ENCODE measurements at places on chromosomes 12 and 14.
A peak's percentile ranks its signal among the peaks of the same experiment; 100 is the strongest.

GRCh38 chr14:33065634-33066033 lies 127.0 kb downstream of the NPAS3 start:
- DNase-seq = no peak

GRCh38 chr12:97474987-97475386 lies 12.4 kb downstream of the RMST start:
- no peak for DNase-seq

DNA sequence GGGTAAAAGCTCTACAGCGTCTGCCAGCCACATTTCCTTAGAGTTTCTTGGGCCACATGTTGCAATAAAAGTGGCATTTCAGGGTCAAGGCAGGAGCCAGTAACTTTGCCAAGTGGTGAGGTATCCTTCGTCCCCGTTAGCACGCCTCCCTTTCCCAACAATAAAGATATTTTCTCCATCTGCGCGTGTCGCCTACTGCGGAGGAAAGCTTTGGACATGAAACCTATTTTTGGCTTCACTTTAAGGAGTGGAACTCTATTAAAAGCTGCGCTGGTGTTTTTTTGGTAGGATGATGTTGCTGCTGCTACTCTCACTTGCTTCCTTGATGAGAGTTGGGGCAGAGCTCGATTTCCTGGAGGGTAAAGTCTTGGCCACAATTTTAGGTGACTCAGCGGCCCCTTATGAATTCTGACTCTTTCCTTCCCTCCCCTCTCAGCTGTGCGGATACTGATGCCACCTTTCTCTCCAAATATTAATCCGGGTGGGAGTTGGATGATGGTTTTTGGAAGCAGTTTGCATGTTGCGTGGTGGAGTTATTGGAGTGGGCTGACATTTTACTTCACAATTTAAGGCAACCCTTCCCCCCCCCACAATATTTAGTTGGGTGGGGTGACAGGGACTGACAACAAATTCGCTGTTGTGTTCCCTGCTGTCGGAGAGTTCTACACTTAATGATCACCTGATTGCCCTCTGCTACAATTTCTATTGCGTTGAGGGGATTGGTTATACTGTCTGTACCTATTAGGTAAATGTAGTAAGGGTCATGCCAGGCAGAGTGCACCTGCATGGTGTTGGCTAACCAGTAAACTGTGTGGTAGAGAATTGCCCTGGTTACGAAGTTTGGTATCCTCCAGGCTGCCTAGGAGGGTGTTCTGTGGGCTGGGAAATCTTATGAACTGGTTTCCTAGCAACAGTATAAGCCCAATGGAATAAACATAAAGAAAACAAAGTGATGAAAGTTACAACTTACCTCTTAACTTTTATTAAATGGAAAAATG lies 1.1 kb downstream of the CCDC91 start:
- DNase-seq = peak; percentile 75

GRCh38 chr12:130161261-130162243 lies 712 bp upstream of the FZD10 start:
- no peak for DNase-seq

- no peak for DNase-seq
These were observed 17.2 kb upstream of the FBLN5 start for GRCh38 chr14:91964724-91965123.

- peak; percentile 35 for DNase-seq
These were observed 164.6 kb upstream of the SLC16A7 start for GRCh38 chr12:59431266-59431665.

DNA sequence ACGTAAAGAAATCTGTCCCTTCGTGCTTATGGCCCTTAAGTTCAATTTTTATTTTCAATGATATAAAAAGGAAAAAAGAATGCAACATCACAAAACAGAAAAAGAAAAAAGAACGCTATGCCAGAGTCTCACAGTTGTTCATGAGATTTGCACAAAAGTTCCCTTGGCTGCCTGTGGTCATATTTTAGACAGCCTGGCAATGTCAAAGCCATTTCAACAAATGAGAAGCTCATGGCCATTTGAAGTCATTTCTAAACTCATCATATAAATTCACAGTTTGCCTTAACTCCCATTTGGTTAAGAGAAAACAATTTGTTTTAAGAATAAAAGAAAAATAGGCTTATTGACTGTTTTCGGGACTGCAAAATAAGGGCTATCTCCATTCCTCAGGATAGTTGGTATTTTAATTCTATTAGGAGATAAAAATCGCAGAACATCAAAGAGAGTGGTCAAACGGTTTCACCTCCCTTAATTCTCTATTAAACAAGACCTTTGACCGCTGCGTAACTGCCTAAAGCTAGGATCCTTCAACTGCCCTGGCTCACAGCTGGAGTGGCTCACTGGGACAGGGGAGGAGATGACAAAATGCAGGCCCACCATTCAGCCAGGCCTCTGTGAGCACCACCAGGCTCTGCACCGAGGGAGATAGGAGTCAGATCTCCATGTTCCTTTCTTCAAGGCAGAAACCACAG lies 119.2 kb upstream of the DAAM1 start:
- no peak for DNase-seq

GRCh38 chr12:130084359-130084758 lies 77.9 kb upstream of the FZD10 start:
- no peak for DNase-seq

DNA sequence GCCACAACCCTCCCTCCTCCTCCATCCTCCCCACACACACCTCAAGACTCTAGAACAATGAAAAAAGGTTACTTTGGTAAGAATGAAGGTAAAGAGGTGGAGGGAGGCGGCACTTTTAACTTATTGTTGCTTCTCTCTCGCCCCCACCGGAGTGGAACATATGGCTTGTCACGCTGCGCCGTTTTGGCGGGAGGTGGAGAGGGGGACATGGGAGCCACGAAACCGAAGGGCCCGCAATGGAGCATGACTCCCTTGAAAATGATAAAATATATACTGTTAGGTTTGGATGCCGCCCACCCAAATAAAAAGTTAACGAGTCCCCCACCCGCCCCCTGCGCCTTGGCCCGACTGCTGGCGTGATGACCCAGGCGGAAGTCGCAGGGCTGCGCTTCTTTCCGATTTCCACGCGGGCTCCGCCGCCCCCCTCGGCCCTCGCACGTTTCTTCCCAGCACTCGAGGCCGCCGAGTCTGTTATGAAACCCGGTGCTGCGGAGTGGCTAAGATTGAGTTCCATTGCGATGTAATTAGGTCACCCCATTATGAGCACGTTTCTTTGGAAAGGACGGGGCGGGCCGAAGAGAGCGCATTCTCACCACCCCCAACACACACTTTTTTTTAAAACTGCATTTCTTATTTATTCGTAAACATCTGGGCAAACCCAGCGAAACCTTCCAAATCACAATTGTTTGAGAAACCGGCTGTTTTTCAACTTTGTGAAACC lies 1.4 kb upstream of the ZFP36L1 start:
- peak; percentile 71 for DNase-seq

GRCh38 chr12:109878247-109878625 lies 2.1 kb downstream of the GLTP start:
- DNase-seq = no peak

DNA sequence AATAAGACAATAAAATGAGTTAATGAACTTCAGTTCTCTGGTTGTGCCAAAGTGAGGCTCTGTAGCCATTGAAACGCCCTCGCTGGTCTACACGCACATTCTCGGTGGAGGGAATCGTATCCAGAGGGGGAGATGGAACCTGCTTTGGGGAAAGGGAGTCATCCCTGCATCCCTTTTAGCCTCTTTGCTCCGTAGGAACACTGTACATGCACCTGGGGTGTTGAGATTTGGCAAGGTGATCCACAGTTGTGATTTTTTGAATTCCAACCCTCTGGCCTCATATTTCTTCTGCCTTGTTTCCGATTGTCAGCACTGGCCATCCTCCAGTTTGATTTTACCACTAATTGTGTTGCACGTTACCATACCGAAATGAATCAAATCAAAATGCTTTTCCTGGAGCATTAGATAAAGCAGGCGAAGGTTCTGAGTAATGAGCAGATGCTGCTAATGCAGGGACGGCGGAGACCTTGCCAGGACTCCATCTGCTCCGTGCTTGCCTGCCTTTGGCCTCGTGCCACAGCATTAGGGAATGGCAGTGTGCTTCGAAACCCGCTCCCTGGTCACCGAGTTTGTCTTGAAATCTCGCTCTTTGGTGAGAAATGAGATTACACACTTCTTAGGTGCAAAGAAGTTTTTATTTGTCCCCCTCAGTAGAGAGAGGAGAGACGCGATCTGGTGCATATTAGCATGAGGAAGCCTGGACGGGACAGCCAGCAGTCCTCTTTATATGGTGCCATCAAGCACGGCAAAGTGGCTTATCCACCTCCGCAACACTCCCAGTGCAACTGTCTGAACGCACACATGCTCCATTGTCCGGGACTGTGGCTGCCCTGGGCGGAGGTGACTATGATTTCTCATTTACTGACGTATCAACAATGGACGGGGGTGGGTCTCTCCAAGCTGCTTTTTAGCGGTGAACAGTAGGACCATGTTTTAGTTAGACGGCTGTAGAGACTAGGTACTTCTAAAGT lies 59.1 kb downstream of the FBXW8 start:
- no peak for DNase-seq

DNA sequence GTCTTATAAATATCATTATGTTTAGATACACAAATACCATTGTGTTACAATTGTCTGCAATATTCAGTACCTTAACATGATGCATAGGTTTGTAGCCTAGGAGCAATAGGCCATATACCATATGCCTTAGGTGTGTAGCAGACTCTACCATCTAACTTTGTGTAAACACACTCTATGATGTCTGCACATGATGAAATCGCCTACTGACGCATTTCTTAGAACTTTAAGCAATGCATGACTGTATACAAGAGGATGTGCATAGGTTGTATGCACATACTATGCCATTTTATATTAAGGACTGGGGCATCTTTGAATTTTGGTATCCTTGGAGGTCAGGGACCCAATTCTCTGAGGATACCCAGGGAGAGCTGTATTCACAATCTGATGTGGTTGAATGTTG lies 10.1 kb upstream of the BTG1 start:
- no peak for DNase-seq

DNA sequence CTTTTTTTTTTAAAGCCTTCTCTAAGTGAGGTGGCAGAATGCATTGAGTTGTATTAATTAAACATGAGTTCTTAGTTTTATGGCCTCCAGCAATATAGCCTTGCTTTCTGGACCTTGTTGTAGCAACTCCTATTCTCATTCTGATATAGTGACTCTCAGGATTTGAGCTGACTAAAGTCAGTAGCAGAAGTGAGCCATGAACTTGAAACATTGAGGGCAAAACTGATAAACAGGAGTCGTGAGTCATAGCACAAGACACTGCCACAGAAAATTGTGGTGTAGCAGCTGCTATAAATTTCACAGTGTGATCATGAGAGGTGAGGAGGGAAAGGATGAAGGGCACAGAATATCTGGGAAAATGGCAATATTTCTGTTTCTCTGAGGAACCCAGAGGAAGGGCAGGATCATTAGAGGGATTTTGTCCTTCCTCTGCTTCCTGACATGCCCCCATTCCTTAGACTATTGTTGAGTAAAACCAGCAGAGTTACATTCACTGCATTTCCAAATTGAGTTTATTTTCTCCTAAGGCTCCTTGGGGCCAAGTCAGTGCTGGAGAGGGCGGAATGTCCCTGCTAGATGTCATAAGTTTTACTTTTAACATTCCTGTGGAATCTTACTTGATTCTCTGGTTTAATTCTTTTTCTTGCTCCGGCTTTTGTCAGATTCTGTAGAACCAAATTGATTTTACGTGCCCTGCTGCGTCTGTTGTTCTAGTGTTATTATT lies 7.5 kb downstream of the KLRG1 start:
- DNase-seq = no peak

- DNase-seq = peak; percentile 48
These were observed 427.2 kb downstream of the RAD51B start for GRCh38 chr14:68246786-68247105.

DNA sequence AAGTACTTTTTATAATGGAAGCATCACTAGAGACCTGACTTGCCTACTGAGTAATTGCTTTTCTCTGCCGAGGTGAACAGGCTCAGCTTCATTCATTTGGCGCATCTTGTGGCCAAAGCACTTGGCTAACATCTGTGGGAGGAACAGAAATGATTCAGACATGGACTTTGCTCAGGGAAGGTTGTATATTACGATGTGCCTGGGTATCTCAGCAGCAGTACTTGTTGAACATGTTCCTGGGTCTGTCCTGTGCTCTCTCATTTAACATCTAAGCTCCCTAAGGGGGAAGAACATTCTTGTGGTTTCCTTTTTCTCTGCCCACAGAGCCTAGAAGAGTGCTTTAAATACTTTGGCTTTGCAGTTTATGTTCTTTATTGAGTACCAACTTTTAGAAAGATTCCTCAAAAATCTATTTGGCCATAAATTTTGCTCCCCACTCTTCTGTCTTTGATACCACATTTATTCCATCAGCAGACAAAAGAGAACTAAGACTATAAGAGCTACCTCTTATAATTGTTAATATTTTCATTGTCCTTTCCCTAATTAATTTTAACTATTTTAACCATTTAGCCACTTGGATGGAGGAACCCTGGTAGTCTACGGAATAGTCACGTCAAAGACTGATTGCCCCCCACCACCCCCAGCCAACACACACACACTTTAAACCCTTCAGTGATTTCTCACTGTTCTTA lies 101.2 kb upstream of the EGLN3 start:
- peak; percentile 90 for DNase-seq

- no peak for DNase-seq
These were observed 235.6 kb upstream of the RPL10L start for GRCh38 chr14:46887144-46887543.

- no peak for DNase-seq
These were observed 244.1 kb downstream of the BTG1 start for GRCh38 chr12:91901381-91902074.

DNA sequence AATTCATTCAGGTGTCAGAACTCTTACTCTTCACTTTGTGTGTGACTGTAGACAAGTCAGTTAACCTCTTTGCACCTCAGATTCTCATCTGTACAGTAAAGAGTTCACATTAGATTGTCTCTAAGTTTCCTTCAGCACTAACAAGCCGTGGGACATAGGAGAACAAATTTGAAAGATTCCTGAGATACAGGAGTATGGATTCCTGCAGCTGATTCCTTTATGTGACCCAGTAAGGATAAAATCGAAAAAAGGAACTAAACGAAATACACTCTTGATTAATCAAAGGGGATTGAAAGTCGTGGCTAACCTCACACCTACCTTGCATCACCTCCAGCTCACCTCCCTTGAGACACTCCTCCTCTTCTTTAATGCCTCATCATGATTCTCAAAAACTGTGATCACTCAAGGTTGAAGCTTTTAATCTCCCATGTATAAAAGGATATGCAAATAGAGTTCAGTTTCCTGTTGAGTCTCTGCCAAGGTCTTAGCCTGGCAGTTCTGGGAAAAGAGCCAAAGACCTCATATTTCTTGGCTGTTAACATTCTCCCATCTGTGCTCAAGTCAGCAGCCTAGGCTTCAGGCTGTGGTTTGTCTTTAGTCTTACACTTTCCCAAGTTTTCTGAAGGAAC lies 156.6 kb downstream of the DAD1 start:
- DNase-seq = peak; percentile 97

DNA sequence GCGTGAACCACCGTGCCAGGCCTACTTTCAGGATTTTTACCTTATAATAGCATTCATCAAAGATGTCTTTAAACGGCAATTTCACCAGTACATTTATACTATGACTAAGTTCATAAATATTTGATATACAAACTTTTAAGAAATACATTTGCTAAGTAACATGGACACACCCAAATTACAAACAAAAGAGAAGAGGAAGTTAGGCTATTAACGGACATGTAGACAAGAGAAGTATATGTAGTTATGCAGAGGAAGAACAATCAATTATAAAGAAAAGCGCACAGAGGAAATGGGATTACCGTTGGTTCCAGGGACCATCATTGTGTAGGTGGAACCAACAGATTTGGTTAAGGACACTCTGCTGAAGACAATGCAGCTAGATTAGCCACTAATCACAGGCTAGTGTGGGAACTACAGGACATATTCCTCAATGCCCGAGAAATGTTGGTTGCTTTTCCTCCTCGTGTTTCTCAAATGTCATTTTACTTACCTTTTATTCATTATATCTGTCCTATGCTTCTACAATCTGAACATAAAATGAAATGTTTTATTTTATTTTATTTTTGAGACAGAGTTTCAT lies 24.0 kb upstream of the PKP2 start:
- peak; percentile 79 for DNase-seq
